Stimulated activated CD4-positive, alpha-beta T cell treated with anti-CD3 and anti-CD28 coated beads, TNF-alpha, amount 100 ng/mL, for 24 hours (primary cell): ENCODE measurements at places on chromosomes 7 and 10.

GRCh38 chr7:30093420-30093952 is 41.3 kb upstream of the MTURN start:
- DNase-seq, result no peak

DNA sequence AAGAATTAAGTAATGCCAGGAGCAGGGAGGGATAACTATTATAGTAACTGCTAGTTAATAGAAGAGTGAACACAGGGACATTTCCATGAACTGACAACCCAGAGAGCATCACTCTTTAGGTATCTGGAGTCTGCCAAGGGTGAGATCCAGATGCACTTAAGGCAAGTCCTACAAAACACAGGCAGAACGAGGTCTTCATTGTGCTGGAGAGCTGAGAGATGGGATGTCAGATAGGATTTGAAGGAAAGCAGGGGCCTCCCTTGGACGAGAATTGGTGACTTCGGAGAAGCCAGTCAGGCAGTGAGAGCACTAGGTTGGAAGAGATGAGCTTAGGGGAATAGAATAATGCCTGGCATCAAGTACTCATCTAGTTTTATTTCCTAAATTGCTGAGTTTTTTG is 684.5 kb downstream of the GATA3 start:
- no peak for DNase-seq

- DNase-seq, result no peak
Measured at GRCh38 chr10:125050383-125050782, 108.5 kb downstream of the ZRANB1 start.

- no peak for DNase-seq
Measured at GRCh38 chr7:34153656-34154270, 248.4 kb downstream of the BMPER start.

- DNase-seq, result no peak
Measured at GRCh38 chr7:142792129-142792528, 21.4 kb downstream of the PRSS2 start.

DNA sequence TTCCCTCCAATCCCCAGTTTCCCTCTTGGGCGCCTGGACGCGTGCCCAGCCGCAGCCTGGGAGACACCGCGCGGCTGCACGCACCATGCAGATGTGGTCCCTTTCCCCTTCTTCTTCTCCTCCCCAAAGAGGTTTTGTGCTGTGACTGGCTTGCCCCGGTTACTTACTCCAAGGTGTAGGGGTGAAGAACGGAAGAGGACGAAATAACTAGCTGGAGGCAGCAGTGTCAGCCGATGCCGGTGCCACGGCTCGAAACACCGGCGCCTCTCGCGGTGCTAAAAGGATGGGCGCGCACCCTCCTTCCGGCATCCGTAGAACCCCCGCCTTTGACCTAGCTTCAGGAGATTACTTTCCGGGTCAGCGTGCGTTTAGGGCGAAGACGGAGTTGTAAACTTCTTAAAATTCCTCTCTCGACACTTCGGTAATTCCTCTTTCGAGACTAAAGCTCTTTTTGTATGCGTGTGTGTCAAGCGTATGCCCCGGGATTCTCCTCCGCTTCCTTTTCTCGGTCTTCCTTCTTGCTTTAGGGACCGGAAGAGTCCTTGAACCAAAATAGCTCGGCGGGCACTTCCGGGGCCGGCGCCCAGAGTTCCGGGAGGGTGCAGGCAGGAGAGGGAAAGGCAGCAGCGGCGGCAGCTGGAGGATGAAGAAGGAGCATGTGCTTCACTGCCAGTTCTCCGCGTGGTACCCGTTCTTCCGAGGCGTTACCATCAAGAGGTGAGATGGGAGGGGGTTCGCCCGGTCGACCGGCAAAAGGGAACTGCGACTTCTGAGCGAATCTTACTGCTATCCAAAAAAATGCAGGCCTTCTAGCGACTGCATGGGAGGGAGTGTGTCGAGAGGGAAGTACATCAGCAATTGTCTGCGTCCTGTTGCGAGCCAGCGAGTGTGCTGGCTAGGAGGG is at the start of the genes CDC123 and NUDT5:
CDC123 (plus strand) TSS at position 586 of the 904 bp plus-strand sequence; CDS start at position 644, 58 bp downstream.
NUDT5 (minus strand) TSS at position 289 of the 904 bp plus-strand sequence. CDS start 9,600 bp downstream, outside the sequence.
- DNase-seq, result peak; percentile 73

DNA sequence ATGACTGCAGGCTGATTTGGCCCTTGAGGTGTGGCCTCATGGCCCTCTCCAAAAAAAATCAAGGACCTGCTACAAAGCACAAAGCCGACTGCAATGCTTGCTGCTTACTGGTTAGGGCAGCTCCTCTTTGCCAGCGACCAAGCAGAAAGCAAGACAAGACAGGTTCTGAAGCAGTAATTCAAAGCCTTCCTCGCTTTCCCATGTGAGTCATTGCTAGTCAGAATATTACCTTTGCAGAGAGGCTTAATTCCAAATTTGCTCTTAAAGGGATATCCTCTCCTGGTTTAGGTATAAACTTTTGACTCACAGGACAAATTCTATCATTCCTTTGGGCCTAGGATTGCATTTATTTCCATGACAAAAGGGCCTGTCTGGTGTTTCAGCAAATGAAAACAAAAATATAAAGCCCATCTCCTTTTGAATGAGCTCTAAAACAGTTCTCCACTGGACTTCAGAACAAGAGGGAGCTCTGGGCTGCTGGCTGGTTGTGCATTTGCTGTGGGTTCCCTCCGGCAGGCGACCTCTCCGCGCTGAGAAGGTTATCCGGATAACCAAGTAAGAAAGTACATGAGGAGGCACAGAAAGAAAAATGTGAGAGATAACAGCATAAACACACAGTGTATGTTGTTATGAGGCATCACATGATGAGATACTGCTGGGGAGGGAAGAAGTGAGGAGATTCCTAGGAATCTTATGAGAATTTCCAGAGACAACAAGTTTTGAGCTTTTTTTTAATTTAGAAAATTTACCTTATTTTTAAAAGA is 90.8 kb downstream of the EGFR start:
- DNase-seq, result no peak
